Activated CD8-positive, alpha-beta T cell treated with anti-CD3 and anti-CD28 coated beads for 36 hours (primary cell): ENCODE measurements at places on chromosomes 3 and 15.

DNA sequence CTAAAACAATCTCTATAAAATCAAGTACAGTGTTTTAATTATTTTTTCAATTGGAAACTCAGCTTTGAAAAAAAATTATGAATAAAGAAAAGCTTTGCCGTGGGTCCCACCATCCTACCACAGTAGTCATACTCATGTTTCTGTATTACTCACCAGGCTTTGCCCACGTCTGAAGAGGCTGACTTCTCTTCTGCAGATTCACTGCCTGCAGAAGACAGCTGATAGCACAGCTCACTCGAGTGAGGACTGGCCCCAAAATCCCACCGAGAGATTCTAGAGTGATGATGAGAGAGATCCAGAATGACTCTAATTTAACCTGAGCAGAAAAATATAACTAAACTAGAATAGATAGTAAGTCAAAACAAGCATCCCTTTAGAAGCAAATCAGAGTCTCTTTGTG lies 11.9 kb downstream of the C2CD4B start:
- DNase-seq, result peak; percentile 62

GRCh38 chr15:100021653-100022052 lies 288.4 kb upstream of the LYSMD4 start:
- no peak for DNase-seq

GRCh38 chr3:189513281-189514117 lies 117.7 kb upstream of the TP63 start:
- no peak for DNase-seq

GRCh38 chr15:42371096-42371495 lies 11.8 kb downstream of the CAPN3 start:
- DNase-seq, result peak; percentile 9

DNA sequence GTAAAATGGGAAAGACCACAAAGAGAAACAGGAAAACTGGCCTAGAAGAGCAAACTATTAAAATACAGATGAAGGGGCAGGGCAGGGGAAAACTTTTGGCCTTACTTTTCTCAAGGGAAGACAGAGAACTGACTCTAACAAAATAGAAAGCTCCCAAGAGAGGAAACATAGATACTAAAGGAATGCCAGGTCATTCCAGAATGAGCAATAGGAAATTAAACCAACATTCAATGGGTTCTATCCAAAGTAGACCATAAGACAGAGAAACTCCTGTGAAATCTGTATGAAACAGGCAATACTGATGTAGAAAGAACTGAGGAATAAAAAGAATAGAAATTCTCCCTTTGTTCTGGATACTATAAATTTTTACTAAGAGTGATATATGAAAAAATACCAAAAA lies 491.8 kb downstream of the MECOM start:
- DNase-seq, result no peak
